ENCODE measurements at places on chromosomes 7 and 10.

DNA sequence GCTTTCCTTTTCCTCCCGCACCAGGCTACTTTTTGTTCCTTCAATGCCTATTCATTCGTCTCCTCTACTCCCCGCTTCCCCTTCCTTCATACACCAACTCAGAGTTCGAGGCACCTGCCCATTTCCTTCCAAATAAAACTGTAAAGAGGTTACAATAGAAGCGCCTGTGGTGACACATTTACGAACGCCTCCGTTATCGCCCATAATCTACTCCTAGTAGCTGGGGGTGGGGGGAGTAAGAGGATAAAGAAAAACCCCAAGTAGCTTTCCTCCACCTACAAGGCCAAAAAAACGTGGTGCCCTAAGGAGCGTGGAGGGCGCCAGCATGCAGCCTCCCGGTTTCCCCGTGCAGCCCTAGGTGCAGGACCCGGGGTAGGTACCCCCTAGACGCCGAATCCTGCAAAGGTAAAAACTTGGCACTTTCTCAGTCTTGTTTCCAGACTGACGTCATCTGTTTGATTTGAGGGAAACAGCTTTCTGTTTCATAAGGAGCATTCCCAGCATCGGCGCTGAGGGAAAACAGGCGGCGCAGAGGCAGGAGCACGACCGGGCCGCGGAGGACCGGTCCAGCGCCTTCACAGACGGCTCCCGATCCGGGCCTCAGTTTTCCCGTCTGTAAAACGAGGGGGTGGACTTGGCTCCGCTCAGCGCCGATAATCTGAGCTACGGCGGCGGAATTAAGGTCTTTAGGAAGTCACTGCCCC lies 922 bp downstream of the PPA1 start:
- DNase-seq: no peak

- no peak for DNase-seq
These were observed 336.7 kb upstream of the NPVF start for GRCh38 chr7:25565002-25565401.

GRCh38 chr7:66043681-66044497 lies 31.7 kb upstream of the ASL start:
- DNase-seq: peak; percentile 45

DNA sequence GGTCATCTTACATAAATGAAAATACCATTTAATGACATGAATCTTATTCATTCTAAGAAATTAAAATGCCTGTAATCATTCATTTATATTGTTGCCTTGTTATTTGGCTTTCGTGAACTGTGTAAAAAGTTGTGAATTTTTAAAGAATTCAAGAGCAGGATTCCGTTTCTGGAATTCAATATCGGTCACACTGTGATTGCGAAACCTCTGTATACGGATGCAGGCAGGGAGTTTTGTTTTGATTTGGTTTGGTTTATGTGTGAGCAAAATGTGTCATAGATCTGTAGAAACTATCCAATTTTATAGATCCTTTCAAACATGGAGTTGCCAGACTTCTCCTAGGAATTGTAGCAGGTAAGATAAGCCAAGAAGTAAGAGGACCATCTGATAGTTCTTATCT lies 441.4 kb downstream of the DPP6 start:
- DNase-seq: no peak

- DNase-seq: no peak
These were observed 568.1 kb upstream of the LRRN3 start for GRCh38 chr7:110522761-110523200.

DNA sequence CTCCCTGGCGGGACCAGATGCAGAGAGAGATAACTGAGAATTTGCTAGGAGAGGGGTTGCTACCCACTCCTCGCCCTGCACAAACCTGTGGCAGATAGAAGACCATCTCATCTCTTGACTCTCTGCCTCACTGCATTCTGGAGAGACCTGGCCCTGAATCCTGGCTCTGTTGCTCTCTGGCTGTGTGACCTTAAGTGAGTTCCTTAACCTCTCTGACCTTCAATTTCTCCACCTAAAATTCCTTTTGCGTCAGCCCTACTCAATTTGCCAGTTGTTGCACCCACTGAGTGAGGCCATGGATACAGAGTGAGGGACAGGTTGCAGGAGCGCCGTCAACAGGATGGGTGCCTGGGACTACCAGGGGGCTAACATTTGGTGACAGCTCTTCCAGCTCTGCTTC lies 5.2 kb downstream of the C10orf71 start:
- DNase-seq: no peak

DNA sequence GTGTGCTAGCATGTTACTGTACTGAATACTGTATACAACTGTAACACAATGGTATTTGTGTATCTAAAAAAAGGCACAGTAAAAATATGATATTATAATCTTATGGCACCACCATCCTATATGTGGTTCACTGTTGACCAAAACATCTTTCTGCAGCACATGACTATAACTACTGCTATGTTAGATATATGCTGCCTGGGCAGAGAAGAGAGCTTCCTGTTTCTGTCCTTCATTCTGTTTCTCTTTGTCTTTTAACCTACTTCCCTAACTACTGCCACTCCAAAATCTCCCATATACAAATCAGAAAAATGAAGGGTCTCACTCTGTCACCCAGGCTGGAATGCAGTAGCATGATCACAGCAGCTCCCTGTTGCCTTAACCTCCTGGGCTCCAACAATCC lies 8.8 kb upstream of the FGL2 start:
- DNase-seq: no peak

- DNase-seq: no peak
These were observed 231.8 kb upstream of the DKK1 start for GRCh38 chr10:52082307-52082706.

DNA sequence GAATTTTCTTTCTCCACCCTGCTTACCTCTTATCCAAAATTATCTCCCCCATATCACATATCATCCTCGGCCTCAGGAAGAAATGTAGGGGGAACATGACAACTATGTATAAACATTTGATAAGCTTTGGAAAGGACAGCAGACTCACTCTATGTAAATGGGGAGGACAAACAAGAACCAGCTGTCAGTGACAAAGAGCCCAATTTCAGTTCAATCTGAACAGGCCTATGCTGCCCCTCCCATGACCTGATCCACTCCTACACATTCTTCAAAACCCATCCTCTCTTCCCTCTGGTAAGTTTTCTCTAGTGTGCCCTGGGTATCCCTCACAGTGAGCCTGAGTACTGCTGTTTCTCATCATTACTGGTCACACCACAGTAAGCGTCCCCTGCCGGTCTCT lies 20.8 kb downstream of the FZD9 start:
- no peak for DNase-seq

DNA sequence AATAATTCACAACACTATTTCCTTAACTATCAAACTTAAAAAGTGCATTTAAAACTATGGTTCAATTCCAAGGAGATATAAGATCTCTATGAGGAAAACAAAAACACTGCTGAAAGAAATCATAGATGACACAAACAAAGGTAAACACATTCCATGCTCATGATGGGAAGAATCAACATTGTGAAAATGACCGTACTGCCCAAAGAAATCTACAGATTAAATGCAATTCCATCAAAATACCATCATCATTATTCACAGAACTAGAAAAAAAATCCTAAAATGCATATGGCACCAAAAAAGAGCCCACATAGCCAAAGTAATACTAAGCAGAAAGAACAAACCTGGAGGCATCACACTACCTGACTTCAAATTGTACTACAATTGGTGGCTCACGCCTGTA lies 159.9 kb upstream of the EEPD1 start:
- no peak for DNase-seq

GRCh38 chr7:135976312-135977006 lies 700 bp downstream of the MTPN start:
- DNase-seq: no peak

DNA sequence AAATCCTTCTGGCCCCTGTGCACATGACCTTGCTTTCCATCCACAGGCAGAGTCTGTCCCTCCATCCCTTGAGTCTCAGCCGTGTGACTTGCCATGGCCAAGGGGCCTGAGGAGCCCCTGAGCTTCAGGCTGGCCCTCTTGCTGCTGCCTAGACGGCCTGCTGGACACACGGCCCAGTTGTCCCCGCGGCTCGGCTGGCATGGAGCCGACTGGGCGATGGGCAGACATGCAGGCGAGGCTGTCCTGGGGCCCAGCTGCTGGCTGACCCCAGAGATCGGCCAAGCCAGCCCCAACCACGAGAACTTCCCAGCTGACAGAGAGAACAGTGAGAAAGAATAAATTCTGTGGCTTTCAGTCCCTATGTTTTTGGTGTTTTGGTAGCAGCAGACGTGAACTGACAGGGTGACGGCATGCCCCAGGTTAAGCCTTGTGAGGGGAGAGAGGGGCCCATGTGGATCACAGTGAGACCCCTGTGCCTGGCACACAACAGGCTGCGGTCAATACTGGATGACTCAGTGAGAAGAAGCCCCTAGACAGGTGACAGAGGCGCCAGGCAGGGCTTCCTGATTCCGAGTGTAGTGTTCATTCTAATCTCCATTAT lies 11.7 kb downstream of the PRKAG2 start:
- no peak for DNase-seq

DNA sequence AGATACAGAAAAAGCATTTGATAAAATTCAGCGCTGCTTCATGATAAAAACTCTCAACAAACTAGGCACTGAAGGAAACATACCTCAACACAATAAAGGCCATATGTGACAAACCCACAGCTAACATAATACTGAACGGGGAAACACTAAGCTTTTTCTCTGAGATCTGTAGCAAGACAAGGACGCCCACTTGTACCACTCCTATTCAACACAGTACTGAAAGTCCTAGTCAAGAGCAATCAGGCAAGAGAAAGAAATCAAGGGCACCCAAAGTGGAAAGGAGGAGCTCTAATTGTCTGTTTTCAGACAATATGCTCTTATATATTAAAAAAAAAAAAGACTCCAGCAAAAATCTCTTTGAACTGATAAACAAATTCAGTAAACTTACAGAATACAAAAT lies 13.3 kb downstream of the DIP2C start:
- DNase-seq: no peak

DNA sequence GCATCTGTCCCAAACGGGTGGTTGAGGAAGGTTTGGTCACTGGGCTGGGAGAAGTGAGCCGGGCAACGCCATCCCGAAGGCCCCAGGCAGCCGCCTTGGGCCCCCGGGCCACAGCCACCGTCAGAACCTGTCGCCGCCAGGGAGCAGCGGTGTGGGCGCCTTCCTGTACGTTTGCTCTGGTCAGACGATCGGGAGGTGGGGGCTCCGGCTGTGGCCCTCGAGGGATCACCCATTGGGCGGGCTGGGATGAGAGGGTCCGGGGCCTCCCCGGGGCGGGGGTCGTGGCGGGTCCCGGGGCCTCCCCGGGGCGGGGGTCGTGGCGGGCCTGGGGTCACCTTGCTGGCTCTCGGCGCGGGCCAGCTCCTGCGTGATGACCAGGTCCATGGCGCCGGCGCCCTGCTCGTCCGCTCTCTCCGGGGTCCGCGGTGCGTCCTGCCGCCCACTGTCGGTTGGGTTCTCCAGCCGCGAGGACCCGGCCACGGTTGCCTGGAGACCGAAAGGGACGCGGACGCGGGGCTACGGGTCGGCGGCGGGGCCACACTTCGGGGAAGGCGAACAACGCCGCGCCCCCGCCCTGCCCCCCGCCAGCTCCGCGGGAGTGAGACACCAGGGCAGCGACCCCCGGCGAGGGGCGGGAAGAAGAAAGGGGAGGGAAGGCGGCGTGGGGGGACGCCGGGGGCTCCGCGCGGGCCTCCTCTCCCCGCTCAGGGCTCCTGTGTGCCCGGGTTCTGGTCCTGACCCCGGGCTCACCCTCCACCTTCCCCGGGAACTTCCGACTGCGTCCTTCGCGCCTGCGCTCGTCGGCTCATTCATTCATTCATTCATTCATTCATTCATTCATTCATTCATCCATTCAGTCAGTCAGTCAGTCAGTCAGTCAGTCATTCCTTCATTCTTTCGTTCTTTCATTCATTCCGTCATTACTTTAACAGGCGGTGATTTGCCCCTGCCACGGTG lies at the start of gene CFAP46:
Gene CFAP46 (minus strand): TSS at position 470 of the 957 bp plus-strand sequence. CDS start 86 bp downstream, at position 384.
- DNase-seq: no peak

GRCh38 chr7:113120647-113121046 lies 2.3 kb upstream of the SMIM30 start:
- no peak for DNase-seq

DNA sequence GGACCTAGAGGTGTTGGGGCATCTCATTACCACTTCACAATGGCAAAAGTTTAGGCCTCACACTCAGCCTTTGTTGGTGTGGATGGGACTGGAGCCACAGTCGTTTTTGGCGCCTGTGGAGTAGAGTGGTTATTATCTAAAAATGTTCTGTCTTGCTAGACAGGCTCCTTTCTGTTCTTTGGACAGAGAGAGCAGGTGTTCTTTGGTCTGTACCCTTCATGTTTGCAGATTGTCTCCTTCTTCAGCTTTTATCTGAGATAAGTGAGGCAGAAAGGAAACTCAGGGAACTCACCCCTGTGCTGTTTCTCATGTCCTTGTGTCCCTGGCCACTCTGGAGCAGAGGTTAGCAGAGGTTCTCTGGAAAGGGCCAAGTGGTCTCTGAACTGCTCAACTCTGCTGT lies 103.7 kb downstream of the CCNY start:
- no peak for DNase-seq

DNA sequence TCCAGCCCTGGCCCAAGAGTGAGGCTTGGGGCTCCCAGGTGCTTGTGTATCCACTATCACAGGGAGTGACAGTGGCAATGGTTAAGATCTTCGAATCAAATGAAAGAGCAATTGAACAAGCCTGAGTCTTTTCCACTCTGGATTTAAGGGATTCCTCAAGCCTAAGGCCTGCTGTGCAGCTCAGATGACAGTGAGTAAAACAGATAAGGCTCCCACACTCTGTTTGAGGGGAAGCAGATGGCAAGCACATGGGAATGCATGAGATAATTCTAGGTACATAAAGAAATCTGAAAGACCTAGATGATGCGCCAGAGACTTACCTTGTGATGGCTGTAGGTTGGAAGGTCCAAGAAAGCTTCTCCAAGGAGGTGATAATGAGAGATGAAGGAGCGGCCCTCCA lies 95.0 kb downstream of the LRRC18 start:
- DNase-seq: no peak

DNA sequence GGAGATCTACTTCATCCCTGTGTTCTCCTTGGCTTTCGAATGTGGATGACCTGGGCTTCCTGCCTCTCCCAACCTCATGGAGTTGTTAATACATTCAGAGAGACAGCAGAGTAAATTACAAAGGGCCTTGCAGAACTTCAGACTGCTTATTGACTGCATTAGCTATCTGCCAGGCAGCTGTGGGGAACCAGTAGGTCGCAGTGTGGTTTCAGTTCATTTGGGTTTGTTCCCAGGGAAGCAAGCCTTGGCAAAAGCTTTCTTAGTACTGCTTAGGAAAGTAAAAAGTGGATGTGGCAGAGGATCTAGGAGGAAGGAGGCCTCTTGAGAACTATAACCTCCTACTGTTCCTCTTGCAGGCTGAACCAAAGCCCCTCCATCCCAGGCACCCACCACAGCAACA lies 9.2 kb downstream of the NPFFR1 start:
- no peak for DNase-seq

- DNase-seq: no peak
These were observed 128.5 kb downstream of the KIF20B start for GRCh38 chr10:89829887-89830269.
